KG1 (cell line): ENCODE measurements at places on chromosomes 3 and 15.

DNA sequence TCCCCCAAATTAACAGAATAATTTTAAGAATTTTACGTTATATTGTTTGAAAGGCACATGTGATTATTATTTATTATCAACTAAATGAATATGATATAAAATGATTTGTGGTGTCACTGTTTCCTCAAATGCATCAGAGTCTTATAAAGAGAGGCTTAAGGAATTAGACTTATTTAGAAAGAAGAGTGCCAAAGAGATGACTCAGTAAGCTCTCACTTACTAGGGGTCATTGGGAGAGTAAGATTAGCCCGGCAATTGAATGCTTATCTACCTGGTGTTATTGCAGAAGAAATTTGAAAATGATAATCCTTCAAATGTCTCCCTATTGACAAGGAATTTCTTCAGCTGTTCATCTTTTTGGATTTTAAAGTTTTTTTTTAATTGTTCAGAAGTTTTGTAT, 408.7 kb downstream of the OXSM start:
- DNase-seq = no peak

GRCh38 chr3:58627570-58627885, 39.0 kb downstream of the FAM3D start:
- no peak for DNase-seq

DNA sequence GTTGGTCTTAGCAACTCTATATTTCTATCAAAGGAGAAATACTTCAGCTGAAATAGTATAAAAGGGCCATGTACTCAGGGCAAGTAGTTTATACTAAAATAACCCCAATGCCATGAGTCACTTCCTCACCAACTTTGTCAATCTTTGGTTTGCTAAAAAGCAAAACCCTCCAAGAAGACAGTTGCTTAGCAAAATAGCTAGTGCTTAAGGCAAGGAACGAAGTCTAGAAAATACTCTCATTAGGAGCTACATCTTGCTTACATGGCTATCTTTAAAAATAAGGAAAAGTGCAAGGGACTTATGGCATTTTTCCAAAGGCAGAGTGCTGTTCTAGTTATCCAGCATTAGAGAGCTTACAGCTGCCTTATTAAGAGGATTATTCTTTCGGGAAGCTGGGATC, 28.4 kb downstream of the P3H2 start:
- DNase-seq = peak; percentile 8

DNA sequence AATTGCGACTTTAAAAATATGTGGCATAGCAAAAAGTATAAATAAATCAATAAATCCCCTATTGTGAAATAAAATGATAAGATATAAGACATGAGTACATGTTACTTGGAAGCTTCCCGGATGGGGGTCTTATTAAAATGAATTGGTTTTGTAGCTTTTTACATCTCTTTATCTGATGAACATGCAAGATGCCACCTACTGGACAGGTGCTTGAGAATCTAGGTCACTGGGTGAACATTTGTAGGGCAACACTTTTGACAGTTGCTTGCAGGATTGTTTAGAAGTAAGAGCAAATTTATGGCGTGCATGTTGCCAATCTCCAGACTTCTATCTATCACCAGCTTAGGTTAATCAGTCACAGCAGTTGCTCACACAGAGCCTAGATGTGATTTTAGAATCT, 362.7 kb upstream of the SUCLG2 start:
- no peak for DNase-seq

DNA sequence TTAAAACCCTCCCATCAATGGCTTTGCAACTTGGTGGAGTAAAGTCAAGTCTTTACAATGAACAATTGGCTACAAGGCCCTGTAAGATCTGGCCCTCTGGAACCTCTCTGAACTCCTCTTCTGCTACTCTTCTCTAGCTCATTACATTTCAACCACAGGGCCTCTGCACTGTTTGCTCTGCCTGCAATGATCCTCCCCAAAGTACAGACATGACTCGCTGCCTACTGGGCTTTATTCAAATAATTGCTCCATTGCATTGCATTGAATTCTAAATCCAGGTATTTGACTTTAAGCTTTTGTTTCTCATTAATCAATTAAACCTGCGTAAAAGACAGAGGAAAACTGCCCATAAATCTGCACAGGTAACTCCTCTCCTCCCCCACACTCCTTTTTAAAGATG, 96.7 kb downstream of the CD47 start:
- no peak for DNase-seq

DNA sequence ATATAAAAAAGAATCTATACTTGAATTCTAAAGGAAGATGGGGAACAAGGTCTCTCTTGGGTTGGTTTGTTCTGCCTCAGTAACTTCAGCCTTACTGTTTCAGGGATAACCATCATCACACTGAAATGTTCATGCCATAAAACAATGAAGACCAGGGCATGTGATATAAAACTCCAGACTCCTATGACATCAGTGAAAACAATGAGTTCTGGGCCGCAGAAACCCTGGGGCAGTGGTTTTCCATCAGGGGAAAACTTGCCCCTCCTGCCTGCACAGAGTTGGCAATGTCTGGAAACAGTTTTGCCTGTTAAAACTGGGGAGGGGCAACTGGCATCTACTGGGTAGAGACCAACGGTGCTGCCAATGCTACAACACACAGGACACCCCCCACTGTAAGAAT, 46.8 kb downstream of the CA12 start:
- DNase-seq = no peak

DNA sequence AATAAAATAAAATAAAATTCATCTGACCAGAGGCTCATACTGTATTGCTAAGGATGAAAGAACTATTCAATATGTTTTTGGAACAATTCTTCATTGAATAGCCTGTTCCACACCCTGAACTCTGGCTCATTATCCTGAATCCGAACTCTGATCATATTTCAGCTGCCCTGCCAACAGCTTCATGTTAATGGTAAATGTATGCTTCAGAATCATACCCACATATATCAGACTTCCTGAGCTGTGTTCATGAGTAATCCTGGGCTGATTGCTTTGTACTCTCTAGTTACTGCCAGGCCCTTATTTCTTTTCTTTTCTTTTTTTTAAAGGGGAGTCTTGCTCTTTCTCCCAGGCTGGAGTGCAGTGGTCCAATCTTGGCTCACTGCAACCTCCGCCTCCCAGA, 11.8 kb downstream of the INO80 start:
- no peak for DNase-seq

DNA sequence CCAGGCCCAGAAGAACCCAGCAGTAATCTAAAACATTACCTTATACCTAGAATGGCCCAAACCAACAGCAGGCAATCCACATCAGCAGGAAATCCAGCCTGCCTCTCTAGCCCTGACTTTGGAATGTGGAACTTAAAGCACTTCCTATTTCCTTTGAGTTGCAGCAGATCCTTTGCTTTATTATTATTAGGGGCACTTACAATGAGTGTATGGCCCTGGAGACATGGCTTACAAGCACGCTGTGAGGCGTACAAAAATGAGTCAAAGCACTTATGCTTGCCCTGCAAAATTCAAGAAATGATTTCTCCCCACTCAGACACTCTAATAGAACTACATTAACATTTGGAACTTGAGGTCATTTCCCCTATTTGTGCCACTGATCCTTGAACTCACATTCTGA, 9.5 kb upstream of the KNSTRN start:
- DNase-seq = no peak
